ENCODE measurements at places on chromosomes 7 and 10. TPM values are rescaled to one million over a fixed set of nuclear protein-coding genes. Genes with fewer than 3 reads are reported as not detected.

INSIG1 gene
- total RNA-seq, result 145 TPM

ASB10 gene
- not detected for total RNA-seq

ELN gene
- total RNA-seq, result not detected

RASSF4 gene
- total RNA-seq, result 3.1 TPM

PLEKHS1 gene
- 0.07 TPM for total RNA-seq

ERLIN1 gene
- 17.2 TPM for total RNA-seq

SDK1 gene
- 0.06 TPM for total RNA-seq

PTPRN2 gene
- 3.2 TPM for total RNA-seq

ANKRD1 gene
- not detected for total RNA-seq

ATXN7L1 gene
- total RNA-seq, result 9.1 TPM

CLIP2 gene
- 4.6 TPM for total RNA-seq

COBL gene
- total RNA-seq, result not detected

BLNK gene
- not detected for total RNA-seq

IFIT2 gene
- 34.4 TPM for total RNA-seq

NXPH1 gene
- total RNA-seq, result not detected

SFTPA1 gene
- not detected for total RNA-seq

TRPV6 gene
- total RNA-seq, result not detected

SIRT1 gene
- 23.4 TPM for total RNA-seq

GSTO2 gene
- 0.96 TPM for total RNA-seq

CLDN4 gene
- total RNA-seq, result 0.09 TPM

PKD1L1 gene
- total RNA-seq, result 0.19 TPM

MAD1L1 gene
- 97.7 TPM for total RNA-seq

ASB15 gene
- not detected for total RNA-seq

TACC2 gene
- total RNA-seq, result not detected

RNF32 gene
- total RNA-seq, result 2.0 TPM

OR13A1 gene
- not detected for total RNA-seq

SPDYE2B gene
- not detected for total RNA-seq

NPSR1 gene
- not detected for total RNA-seq

UNCX gene
- not detected for total RNA-seq

C10orf95 gene
- not detected for total RNA-seq

GRID1 gene
- not detected for total RNA-seq

PTER gene
- total RNA-seq, result 18.7 TPM

WNT8B gene
- not detected for total RNA-seq

CASP2 gene
- total RNA-seq, result 129 TPM

AGBL3 gene
- total RNA-seq, result 2.8 TPM

TAS2R38 gene
- total RNA-seq, result not detected

HTRA1 gene
- not detected for total RNA-seq

CFAP70 gene
- total RNA-seq, result 0.38 TPM

NAT16 gene
- total RNA-seq, result not detected

PRF1 gene
- 381 TPM for total RNA-seq

TUBAL3 gene
- total RNA-seq, result not detected

TMEM168 gene
- 14.8 TPM for total RNA-seq

WDFY4 gene
- total RNA-seq, result 0.06 TPM

GRM3 gene
- not detected for total RNA-seq

ADIRF gene
- not detected for total RNA-seq

PDZD7 gene
- 1.2 TPM for total RNA-seq

GDF10 gene
- not detected for total RNA-seq

TEX36 gene
- total RNA-seq, result not detected

All from activated CD8-positive, alpha-beta memory T cell treated with anti-CD3 and anti-CD28 coated beads, Interleukin-2, amount 10 ng/mL, durations not matched to agents 7 days and 5 days (primary cell).